ENCODE measurements at places on chromosomes 1 and 21.

DNA sequence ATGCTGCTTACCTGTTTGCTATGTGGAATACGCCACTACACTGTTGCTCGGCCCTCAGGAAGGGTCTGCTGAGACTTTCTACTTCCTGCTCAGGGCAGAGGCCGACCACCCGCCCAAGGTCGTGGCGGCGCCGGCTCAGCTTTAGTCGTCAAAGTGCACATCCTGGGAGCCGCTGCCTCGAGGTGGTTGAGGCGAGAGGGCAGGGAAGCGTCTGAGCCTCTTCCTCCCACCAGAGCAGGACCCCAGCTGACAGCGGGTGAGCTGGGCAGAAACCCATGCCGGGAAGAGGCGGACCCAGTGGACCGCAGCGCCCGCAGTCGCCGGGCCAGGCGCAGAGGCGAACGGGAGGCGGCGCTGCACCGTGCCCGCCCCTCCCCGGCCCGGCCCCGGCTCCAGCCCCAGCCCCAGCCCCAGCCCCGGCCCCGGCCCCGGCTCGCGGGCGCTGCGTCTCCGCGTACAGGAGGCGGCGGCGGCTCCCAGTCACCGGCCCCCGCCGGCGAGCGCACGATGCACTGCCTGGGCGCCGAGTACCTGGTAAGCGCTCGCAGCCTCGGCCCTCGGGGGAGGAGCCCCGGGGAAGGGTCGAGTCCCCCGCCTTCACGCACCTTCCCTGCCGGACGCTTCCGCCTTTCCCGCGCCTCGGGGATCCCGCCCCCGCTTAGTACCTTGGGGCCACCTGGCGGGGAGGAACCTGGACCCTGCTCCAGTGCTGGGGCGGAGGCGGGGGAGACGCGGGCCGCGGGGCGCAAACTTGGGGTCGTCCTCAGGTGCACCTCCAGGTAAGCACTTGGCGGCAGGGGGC is at the start of gene SLC44A3:
TSS of gene SLC44A3 (plus strand) at position 413 of the 802 bp plus-strand sequence. CDS start at position 508, 95 bp downstream.
- DNase-seq: no peak

GRCh38 chr1:40659649-40659947 is 5.9 kb downstream of the RIMS3 start:
- DNase-seq: no peak

- no peak for DNase-seq
Observed at GRCh38 chr1:67642629-67643028, 42.4 kb upstream of the GADD45A start.

DNA sequence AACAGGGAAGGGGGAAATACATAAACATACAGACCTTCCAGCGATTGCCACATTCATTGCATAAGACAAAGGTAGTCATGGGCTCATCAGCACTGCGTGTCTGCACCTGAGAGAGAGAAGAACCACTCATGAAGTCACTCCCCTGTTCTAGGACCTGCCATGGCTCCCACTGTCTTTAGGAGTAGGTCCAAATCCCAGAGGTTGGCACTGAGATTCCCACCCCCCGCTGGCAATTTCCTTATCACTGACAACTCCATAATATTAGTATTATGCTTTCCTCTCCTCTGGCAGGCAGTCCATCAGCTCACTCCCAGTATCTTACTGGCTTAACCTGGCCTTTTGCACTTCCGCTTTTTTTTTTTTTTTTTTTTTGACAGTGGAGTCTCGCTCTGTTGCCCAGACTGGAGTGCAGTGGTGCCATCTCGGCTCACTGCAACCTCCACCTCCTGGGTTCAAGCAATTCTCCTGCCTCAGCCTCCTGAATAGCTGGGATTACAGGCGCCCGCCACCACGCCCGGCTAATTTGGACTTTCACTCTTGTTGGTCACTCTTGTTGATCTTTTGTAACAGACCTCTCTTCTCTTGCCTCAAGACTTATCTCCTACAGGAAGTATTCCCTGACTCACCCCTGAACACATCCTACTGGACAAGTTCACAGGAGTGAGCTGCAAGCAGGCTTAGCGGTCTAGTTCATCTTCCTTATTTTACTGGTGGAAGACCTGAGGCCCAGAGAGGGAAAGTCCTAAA is 14.8 kb upstream of the ZNF436 start:
- DNase-seq: no peak

DNA sequence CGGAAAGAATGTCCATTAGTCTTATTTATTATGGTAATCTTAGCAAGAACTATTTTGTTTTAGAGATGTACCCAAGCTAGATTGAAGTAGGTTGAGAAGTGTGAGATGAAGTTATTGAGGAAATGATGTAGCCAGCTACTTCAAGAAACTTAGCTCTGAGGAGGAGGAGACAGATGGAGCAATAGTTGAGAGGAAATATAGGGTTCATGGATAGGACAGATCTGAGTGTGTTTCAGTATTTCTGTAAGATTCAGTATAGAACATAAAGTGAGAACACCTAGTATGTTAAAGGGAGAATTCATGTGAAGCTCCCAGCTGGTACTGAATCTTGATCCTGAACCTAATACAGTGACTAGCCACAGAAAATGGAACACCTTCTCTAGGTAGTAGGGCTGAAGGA is 28.9 kb downstream of the TSNAX start:
- no peak for DNase-seq

GRCh38 chr1:192707978-192708547 is 72.1 kb downstream of the RGS13 start:
- no peak for DNase-seq

DNA sequence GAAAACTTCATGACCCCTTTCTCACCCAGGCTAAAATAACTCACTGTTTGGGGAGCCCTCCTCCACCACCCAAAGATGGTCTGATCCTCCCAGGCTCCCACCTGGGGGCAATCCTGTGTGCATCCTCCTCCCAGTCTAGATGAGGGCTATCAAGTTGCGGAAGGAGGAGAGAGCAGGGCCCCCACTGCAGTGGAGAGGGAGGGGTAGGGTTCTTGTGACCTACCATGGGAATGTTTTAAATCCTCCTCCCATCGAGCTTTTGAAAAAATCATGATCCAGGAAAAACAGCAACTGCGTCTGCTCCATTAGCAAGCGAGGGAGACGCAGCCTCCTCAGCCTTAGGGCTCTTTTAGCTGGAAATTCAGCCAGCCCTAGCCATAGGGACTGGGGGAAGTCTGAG is 80.0 kb downstream of the NAV1 start:
- DNase-seq: no peak

DNA sequence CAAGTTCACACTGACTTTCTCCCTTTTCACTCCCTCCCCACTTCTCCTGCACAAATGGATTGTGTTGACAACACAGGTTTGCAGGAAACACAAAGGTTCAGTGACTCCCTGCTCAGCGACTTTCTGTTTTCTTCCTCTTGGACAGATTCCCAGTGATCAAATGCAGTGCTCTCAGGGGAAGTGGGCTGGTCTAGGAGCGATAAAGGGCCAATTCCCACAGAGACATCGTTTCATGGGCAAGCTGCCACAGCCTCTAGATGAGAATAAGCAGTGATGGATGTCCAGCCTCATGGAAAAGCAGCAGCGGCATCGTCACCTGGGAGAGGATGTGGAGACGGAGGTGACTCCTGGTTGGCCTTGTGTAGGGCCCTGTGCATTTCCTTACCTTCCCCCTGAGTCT is 30.6 kb downstream of the FYB2 start:
- DNase-seq: no peak

GRCh38 chr1:224671076-224671475 is 55.0 kb downstream of the CNIH3 start:
- DNase-seq: no peak

GRCh38 chr1:232291261-232291660 is 338.7 kb downstream of the SIPA1L2 start:
- no peak for DNase-seq
